ENCODE measurements at places on chromosomes 16 and 17.

DNA sequence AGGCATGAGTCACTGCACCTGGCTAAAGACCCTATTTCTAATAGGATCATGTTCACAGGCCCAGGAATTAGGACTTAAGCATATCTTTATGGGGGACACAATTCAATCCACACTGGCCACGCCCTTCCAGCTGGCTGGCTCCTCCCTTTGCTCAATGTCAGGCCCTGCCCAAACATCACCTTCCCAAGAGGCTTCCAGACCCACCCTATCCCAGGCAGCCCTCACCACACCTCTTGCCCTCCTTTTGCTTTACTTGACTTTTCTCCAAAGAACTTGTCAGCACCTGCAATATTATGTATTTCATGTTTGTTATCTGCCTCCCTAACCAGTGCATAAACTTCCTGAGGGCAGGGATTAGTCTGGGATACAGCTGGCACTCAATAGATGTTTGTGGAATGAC, 109.6 kb upstream of the CDH5 start:
- DNase-seq = no peak

GRCh38 chr17:38508954-38509771, 80.9 kb downstream of the ARHGAP23 start:
- peak; percentile 36 for DNase-seq

DNA sequence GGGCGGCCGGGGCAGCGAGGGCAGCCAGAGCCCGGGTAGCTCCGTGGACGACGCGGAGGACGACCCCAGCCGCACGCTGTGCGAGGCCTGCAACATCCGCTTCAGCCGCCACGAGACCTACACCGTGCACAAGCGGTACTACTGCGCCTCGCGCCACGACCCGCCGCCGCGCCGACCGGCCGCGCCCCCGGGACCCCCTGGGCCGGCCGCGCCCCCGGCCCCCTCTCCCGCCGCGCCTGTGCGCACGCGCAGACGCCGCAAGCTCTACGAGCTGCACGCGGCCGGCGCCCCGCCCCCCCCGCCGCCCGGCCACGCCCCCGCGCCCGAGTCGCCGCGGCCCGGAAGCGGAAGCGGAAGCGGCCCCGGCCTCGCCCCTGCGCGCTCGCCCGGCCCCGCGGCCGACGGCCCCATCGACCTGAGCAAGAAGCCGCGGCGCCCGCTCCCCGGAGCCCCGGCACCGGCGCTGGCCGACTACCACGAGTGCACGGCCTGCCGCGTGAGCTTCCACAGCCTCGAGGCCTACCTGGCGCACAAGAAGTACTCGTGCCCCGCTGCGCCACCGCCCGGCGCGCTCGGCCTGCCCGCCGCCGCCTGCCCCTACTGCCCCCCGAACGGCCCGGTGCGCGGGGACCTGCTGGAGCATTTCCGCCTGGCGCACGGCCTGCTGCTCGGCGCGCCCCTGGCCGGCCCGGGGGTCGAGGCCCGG, 36.1 kb upstream of the ZC3H18 start:
- DNase-seq = peak; percentile 77

GRCh38 chr17:35254107-35254773, 11.4 kb downstream of the SLFN5 start:
- no peak for DNase-seq

GRCh38 chr16:85924675-85925074, 25.7 kb downstream of the IRF8 start:
- no peak for DNase-seq

DNA sequence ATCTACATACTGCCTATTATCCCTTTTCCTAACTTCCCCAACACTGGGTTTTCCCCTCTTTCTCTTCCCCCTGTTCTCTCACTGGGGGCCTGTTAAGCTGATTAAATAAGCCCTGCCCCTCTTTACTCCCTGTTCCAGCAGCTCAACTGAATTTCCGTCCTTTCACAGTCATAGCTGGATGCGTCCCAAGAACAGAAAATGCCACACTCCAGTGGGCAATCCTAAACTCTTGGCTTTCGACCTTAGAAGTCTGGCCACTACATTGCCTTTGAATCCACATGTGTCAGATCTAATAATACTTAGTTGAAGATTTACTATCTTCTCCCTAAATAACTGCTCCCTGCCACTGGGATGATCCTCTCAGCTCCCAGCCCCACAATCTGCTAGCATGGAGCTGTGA, 34.5 kb downstream of the KCNJ16 start:
- no peak for DNase-seq

DNA sequence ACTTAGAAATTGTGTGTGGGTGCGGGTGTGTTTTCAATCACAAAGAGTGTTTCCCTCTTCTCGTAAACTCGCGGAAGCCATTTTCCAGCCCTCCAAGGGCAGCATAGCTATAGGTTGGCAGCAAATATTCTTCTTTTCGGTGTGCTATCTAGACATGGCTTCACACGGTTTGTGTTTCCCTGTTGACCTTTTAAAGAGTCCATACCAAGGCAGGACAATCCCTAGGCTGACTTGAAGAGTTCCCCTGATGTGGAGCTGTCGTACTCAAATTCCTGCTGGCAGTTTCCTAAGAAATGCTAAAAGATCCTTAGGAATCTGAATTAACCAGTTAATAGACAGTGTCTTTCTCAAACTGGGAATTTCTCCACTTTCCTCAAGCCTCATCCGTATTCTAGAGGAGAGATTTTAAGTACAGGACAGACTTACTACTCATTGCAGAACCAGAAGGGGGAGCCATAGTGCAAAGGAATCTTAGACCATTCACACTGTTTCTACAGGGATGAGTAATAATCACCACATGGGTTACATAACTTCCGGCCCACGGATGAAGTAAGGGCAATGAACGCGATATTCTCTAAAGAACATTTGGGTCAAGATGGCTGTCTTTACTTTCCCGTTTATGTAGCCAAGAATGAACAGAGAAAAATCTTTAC, 288.6 kb upstream of the ELAC2 start:
- no peak for DNase-seq

- DNase-seq = no peak
Observed at GRCh38 chr17:81601525-81602120, 35.3 kb downstream of the NPLOC4 start.

GRCh38 chr17:57740235-57740528, 4.9 kb downstream of the CCDC182 start:
- no peak for DNase-seq

- DNase-seq = no peak
Observed at GRCh38 chr16:48235556-48236136, 8.5 kb upstream of the LONP2 start.

GRCh38 chr17:2034157-2034556, 4.2 kb downstream of the DPH1 start:
- DNase-seq = no peak

- no peak for DNase-seq
Observed at GRCh38 chr16:10763456-10763855, 19.8 kb downstream of the NUBP1 start.

DNA sequence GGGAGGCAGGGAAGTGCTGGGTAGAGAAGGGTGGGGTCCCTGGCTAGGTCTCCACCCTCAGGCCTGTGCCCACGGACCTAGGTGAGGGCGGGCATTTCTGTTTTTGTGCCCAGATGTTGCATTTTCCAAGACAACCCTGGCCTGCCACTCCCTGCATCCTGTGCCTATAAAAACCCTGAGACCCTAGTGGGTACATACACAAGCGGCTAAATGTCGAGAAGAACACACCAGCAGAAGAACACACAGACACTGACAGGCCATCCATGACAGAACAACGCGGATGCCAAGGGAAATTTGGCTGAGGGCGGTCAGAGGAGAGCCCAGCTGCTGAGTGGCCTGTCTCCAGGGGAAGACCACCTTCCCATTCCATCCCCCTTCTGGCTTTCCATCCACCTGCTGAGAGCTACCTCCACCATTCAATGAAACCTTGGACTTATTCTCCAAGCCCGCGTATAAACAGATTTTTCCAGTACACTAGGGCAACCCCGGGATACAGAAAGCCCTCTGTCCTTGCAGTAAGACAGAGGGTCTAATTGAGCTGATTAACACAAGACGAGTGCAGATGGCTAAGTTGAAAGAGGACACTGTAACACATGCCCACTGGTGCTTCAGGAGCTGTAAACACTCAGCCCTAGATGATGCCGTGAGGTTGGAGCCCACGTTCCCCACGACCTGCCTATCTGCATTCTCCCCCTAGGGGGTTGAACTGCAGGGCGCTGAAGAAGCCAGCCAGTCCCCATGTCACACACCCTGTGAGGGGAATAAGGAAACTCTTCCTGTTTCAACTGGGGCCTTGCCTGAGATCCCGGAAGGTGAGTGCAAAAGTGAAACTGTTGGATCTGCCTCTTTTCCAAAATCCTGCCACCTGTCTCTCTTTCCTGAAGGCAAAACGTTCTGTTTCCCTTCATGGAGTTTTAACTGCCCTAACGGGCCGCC, 147.2 kb upstream of the COX10 start:
- DNase-seq = no peak

- peak; percentile 11 for DNase-seq
Observed at GRCh38 chr17:60077672-60078519, 825 bp downstream of the HEATR6 start.

DNA sequence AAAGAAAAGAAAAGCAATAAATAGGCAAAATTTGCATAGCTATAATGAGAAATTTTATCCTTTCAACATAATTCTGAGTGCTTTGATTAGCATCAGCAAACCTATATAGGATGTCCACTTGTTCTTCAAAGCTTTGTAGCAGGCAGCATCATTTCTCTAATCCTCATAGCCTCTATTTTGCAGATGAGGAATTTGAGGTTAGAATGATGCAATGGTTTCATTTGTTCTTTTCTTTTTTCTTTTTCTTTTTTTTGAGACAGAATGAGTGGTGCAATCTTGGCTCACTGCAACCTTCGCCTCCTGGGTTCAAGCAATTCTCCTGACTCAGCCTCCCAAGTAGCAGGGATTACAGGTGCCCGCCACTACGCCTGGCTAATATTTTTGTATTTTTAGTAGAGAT, 594.4 kb downstream of the TOX3 start:
- DNase-seq = no peak

- no peak for DNase-seq
Observed at GRCh38 chr17:56595831-56596690, 2.6 kb downstream of the NOG start.

- no peak for DNase-seq
Observed at GRCh38 chr17:56739376-56739775, 94.3 kb downstream of the C17orf67 start.

DNA sequence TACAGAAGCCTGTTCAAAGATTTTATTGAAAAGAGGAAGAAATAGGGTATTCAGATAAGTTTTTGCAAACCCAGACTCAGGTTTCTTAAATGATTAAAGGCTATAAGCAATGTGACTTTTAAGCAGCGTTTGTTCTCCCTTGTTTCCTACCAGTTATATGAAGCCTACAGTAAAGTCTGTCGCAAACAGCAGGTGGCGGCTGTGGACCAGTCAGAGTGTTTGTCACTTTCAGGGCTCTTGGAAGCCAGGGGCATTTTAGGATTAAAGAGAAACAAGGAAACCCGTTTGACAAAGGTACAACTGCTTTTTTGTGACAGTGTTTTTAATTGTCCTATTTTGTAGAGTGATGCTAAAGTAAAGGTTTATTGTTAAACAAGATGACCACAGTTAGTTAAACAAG, 7.7 kb upstream of the RARA start:
- no peak for DNase-seq

DNA sequence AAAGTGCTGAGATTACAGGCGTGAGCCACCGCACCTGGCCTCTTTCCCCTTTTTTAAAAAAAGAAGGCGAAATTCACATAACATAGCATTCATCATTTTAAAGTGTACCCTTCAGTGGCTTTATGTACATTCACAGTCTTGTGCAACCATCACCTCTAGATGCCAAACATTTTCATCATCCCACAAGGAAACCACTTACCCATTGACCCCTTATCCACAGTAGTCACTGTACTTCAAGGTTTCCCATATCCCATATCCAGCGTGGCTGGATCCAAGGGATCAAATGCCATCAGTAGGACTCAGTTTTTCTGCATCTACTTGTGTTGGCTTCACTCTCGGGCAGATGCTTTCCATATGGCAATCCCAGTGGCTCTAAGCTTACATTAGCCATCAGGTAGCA, 50.3 kb downstream of the BMERB1 start:
- DNase-seq = no peak

DNA sequence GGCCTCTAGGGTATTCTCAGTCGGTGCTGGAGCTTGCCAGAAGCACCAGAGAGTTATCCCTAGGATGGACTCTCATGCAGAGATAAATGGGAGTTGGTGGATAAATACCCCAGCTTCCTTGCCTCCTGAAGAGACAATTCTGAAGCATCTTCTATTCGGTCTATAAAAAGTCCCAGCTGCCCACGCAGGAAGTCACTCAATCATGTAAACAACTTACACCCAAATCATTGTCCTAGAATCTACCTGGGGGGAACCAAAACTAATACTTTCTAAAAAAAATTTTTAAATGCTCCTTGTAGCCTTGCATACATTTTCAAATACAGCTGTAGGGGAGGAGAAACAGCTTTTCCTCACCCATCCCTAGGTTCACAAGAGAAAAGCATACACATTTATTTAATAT, 66.6 kb upstream of the ELAC2 start:
- DNase-seq = no peak

- DNase-seq = no peak
Observed at GRCh38 chr16:54366943-54367342, 80.4 kb upstream of the IRX3 start.

DNA sequence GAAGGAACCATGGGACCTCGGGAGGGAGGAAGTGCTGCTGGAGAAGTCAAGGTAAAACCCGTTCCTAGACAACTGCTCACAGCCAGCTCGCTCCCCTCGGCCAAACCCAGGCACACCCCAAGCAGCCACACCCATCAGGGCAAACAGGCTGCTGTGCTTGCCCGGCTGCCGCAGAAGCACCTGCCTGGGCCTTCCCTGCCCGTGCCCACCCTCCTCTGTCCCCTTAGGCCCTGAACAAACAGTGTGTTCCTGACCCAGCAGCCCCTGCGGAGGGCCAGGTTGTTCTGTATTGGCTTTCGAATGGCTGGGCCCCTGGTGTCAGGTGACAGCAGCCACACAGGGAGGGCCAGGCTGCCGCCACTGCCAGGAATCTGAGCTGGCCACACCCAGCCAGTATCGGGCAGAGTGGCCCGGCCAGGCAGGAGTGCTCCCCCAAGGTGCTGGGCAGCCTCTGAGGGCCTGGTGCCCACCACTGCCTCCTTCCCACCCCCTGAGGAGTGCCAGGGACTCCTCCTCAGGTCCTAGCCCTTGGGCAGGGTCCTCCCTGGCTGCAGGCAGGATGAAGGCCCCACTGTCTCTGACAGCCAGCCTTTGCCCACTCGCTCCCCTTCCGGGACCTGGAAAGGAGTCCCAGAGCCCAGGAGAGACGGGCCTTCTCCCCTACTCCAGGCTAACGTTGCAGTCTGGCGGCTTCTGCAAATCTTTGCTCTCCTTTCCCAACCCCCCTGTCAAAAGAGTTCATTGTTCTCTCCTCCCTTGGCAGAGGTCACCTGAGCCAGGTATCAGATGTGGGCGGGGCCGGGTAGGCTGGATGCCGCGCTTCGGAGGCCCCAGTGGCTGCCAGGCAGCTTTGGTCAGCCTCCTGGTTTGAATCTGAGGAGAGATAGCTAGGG, 24.0 kb downstream of the LLGL2 start:
- no peak for DNase-seq
